ENCODE measurements at places on chromosomes 1 and 21.

DNA sequence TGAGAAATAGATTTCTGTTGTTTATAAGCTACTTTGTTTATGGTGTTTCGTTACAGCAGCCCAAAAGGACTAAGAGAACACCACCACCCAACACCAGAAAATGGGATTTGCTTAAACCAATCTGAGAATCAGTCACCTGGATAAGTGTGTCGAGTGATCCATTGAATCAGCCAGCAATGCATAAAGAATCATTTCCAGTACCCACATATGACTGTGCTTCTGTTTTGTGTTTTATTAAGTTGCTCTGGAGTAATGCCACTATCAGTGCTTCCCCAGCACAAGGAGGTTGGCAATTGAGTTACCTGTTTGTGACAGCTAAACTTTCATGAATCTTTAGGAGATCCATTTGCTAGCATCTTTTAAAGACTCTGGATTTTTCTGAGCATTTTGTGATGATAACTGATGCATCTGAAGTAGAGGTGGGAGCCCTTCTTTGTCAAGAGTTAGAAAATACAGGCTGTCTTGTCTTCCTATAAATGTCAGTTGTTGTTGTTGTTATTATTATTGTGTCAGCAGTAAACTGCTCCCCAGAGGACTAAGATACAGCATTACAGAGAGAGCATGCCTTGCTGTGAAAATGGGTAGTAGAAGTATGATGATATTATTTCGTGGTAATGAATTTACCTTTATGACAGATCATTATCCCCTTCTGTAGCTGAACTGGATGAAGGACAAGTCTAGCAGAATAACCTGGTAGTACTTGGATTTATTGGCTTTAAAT is 225.2 kb downstream of the NFIA start:
- no peak for DNase-seq

DNA sequence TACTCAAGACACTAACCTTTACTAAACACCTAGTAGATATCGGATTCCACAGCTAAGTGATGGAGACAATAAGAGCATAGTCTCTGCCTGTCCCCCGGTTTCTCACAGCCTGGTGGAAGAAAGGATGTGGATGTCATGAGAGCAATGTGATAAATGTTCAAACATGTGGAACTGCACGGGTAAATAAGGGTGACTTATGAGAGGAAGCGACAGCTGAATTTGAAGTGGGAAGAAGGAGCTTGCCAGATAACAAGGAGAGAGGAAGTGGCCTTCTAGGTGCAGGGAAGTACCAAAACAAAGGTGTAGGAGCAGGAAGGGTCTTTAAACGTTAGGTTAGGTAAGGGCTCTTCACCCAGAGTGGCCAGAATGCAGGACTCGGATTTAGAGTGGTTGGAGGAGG is 178.6 kb upstream of the NRIP1 start:
- no peak for DNase-seq

GRCh38 chr1:40266786-40267535 is 8.9 kb downstream of the ZMPSTE24 start:
- DNase-seq = no peak

GRCh38 chr1:172970186-172970585 is 80.6 kb downstream of the TNFSF18 start:
- DNase-seq = no peak

- no peak for DNase-seq
These were observed 54.9 kb downstream of the UCK2 start for GRCh38 chr1:165882168-165882837.

GRCh38 chr1:91546301-91546581 is 45.6 kb downstream of the CDC7 start:
- no peak for DNase-seq

- no peak for DNase-seq
These were observed 1.8 kb downstream of the MAN1C1 start for GRCh38 chr1:25618433-25618808.

DNA sequence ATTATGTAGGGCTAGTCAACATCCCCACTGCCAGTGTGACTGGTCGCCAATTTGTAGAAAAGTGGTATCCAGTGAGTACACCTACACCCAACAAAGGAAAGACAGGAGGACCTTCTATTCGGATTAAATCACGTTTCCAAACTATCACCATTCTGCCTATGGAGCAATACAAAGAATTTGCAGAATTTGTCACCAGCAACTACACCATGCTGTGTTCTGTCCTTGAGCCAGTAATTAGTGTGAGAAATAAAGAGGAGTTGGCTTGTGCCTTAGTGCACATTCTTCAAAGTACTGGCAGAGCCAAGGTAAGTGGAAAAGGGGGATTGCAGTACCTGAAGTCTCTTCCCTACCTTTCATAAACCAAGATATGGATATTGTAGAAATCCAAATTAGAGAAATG is 53.8 kb downstream of the CLEC20A start:
- no peak for DNase-seq

DNA sequence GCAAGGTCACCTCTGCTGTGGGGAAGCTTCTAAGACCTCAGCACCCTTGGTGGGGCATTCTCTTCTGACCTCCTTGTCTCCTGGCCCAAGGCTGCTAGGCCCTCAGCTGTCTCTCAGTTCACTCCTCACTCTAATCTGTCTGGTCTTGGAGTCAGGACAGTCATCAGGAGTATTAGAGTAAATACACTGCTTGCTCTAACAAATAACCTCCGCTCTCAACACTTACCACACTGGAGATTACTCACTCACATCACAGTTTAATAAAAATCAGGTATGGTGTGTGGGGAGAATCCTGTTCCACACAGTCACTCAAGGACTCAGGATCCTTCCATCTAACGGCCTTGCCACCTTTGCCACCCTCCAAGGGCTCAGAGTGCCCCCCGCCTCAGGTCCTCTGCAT is 26.6 kb upstream of the TMEM61 start:
- no peak for DNase-seq

DNA sequence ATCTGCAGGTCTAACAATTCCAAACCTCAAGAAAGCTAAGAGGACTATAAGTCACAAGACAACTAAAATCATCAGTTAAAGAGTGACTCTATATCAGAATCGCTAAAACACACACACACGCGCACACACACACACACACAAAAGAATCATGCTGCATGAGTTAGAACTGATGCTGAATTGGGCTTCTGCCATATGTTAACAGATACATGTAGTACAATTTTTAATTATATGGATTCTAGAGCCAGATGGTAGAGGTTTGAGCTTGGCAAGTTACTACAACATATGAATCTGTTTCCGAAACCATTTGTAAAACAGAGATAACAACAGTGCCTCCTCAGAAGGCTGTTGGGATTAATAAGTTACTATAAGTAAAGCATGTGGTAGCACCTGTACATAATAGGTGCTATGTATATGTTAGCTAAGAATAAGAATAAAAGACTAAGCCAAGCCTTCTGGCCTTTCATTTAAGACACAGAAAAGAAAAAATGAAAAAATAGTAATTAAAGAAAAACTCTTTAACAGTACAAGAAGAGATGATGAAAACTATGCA is 17.9 kb downstream of the EPRS1 start:
- DNase-seq = no peak

- DNase-seq = no peak
These were observed 73.7 kb downstream of the LRRC8D start for GRCh38 chr1:89894210-89895201.

DNA sequence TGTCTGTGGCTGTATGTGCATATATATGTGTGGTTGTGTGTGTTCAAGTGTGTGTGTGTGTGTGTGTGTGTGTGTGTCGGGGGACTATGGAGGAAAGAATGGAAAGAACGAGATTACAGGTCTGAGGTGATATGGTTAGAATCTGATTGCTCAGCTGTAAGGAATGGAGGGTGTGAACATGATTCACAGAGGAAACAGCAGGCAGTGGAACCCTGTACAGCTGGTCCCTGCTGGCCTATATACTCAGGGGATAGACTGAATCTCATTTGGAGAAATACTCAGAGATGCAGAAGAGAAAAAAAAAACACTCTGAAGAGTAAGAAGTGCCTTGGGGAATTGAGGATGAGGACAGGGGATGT is 180.1 kb upstream of the ESRRG start:
- no peak for DNase-seq

DNA sequence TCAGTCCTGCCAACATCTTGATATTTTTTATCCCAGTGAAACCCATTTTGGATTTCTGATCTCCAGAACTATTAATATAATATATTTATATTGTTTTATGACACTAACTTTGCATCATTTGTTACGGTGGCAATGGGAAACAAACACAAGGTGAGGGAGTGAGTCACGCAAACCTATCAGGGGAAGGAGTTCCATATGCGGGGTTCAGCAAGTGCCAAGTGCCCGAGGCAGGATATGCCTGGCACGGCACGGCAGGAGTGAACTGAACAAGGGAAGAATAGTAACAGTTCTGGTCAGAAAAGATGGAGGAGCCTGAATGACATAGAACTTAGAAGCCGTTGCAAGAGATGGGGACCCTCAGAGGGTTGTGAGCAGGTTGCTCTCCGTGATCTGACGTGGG is 7.7 kb upstream of the IL10RB start:
- no peak for DNase-seq

DNA sequence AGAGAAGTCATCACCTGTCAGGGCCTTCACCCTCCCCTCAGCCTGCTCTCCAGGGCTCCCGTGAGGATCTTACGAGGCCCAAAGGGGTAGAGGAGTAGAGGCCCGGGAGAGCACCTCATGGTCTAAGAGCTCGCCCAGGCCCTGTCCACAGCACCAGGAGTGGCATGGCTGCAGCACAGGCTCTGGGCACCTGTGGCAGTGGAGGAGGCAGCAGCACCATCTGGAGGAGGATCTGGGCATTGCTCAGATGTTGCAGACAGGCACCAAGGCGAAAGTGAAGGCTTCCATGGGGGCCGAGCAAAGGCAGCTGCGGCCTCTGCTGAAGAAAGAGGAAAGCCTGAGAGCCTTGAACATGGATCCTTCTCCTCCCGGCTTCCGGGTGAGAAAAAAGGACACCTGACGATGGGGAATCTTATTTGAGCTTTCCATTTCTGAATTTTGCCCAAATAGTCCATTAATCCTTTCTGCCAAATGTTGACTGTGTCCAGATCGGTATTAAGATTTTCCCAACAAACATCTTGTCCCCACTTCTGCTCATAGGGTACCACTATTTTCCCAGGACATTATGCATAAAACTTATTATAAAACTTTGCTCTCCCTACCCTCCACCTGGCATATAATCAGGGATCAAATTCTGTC is 604.7 kb downstream of the PTPRC start:
- peak; percentile 69 for DNase-seq

GRCh38 chr1:108050158-108050557 is 85.2 kb upstream of the VAV3 start:
- no peak for DNase-seq

DNA sequence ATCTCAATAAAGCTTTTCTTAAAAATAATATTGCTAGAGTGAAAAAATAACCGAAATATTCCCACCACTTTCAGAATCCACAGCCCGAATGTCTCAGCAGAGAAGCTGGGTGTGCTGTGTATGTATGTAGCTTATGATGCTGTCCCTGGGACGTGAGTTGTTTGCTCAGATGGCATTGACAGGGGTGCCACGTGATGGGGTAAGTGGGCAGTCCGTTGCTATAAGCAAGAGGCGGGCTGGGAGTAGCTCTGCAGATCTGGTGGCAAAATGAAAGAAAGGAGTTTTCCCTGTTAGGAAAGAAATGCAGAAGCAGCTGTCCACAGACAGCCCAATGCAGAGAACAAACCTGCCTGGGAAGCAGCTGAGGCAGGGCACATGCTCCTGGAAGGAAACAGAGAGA is 3.8 kb upstream of the FAM20B start:
- DNase-seq = no peak

DNA sequence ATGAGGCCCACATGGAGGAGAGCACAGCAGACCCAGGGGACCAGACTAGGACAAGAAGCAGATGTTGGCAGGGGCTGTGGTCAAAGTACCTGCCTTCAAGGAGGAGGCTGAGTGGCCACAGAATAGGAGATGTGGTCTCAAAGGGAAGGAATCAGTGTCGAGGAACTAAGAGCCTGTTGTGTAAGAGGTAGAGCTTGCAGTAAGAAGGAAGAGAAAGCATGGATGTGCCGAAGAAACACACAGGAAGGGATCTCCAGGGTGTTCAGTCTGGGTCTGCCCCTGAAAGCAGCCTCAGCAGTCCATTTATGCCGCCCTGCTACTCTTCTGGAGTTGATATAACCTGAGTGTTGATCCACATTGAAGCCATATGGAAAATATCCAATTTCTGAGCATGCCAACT is 83.9 kb downstream of the NID1 start:
- no peak for DNase-seq

GRCh38 chr1:69284508-69284907 is 283.2 kb upstream of the LRRC7 start:
- no peak for DNase-seq

- DNase-seq = no peak
These were observed 2.9 kb downstream of the ZBTB40 start for GRCh38 chr1:22454476-22455056.

- DNase-seq = no peak
These were observed 351.1 kb downstream of the CAMTA1 start for GRCh38 chr1:7136166-7136953.

DNA sequence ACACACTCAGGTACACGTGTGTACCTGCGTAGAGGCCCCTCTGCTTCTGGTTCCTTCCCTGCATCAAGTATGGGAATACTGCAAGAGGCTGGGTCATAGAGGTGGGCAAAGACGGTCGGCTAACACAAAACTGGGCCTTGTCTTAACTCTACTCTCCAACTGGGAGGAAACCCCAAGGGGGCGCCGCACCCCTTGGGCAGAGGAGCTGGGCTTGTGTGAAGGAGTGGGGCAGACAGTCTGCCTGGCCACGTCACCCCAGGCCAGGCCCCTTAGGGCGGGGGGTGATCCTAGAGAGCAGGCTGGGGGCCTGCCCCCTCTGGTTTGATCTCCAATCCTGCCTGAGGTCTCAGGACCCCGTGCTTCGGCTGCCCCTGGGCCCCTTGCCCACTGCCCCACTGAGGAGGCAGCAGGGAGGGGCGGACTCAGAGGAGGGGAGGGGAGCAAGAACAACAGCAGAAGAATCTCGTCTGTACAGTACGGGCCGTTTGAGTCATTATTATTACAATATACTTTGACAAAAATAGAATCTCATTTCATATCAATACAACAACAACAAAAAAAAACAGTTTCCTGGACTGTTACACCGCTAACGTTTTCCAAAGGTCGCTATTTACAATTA is 34.7 kb downstream of the MEF2D start:
- no peak for DNase-seq

DNA sequence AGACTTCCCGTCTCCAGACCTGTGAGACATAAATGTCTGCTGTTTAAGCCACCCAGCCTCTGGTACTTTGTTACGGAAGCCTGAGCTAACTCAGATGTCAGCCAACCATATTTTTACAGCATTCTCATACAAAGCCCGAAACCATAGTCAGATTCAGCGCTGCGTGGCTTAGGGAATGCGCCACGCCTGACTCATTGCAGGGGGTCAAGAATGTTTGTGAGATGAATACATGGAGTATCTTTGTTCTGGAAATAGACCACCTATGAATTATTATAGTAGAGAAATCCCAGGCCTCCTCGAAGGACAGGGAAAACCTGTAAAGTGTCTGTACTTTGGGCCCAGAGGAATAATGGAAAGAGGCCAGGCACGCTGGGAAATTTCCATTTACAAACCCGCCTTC is 434.8 kb downstream of the CAMTA1 start:
- no peak for DNase-seq

Data from activated CD4-positive, CD25-positive, alpha-beta regulatory T cell treated with anti-CD3 and anti-CD28 coated beads, Interleukin-2, amount 50 U/mL, for 72 hours (primary cell).